EH (cell line): ENCODE measurements at places on chromosomes 5 and 9.

DNA sequence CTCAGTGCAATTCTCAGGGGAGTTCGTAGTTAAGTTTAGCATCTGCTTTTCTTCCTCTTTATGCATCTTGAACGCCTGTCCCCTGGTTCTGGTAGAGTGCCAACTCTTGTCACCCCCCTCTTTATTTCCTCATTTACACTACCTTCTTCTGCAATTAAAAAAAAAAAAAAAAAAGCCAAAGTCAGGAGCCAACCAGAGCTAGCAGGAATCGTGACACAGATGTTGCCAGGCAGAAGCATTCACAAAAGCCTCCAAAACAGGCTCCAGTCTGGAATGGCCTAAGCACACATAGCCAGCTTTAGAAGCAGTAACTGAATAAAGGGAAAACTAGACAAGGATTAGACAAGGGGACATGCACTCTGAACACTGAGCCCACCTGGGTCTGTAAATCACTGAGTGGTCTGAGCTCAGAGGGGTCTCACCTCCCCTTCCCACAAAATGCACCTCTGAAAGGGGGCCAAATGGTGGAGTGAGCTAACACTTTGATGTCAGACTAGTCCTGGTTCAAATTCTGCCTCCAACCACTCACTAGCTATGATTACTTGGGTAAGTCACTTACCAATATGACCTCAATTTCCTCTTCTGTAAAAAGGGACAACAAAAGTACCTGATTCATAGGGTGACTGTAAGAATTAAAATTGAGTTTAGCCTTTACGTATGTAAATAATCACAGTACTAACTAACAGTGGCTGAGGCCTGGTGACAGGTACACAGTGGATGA lies 2.0 kb downstream of the CD74 start:
- DNase-seq, result peak; percentile 76

DNA sequence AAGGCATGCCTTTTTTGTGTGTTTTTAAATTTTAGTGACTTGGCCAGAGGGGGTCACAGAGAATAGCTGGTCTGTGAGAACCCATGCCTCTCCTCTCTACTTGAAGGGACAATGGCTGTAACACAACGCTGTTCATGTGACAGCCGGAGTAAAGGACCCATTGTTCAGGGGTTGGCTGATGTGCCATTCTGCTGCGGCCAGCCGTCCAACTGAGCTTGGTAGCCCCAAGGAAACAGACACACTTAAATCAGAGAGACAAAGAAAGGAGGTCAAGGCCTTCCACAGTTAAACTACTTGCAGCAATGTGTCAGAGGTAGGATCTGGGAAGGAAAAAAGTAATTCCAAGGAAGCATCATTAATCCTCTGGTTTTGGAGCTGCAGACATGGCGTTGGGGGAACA lies 8.1 kb downstream of the MEGF10 start:
- DNase-seq, result no peak

GRCh38 chr5:163913548-163913947 lies 408.1 kb downstream of the MAT2B start:
- DNase-seq, result no peak

DNA sequence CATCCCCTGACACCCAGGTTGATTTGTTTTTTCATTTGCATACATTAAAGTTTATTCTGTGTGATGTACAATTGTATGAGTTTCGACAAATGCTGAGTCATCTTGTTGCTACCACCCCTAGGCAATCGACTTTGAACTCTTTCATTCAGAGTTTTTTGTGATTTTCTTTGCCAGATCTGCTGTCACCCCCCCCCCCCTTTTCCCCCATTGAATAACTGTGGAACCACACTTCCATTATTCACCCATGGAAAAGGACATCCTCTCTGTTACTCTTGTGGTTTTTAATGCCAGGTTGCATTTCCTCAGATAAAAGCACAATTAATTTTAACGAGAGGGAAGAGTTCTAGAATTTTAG lies 13.7 kb upstream of the FAM120AOS start:
- DNase-seq, result no peak

GRCh38 chr9:37187713-37188439 lies 67.5 kb downstream of the ZCCHC7 start:
- peak; percentile 57 for DNase-seq
